HuH-7.5 (cell line): ENCODE measurements at places on chromosomes 5 and 9.

DNA sequence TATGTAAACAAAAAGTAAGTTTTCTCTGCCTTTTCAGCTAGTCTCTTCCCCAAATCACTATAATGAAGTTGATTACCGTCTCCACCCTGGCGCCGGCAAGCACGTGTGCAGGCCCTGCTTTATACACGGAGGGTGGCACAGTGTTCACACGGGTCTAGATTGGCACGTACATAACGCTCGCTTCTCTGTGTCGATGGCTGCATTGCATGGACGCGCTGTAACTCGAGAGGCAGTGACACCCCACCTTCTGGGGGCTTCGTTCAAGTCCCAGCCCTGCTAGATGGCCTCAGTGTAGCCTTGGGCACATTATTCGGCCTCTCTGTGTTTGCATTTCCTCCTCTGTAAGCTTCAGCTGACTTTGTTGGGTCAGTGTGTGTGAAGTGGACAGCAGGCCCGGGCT lies 223.9 kb downstream of the FANCC start:
- DNase-seq, result no peak

DNA sequence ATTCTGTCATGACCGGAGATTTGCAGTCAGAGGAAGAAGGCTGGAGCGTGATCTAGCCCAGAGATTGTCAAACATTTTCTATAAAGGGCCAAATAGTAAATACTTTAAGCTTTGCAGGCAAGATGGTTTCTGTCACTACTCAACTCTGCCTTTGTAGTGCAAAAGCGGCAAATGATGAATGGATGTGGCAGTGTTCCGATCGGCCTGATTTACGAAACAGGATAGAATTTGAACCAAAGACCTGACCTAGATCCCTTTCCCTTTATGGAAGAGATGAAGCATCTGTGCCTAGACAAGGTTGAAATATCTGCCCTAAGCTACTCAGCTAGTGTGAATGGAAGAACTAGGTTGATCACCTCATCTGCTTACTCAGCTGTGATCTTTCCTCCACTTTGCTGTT lies 209.5 kb downstream of the YTHDC2 start:
- DNase-seq, result no peak

DNA sequence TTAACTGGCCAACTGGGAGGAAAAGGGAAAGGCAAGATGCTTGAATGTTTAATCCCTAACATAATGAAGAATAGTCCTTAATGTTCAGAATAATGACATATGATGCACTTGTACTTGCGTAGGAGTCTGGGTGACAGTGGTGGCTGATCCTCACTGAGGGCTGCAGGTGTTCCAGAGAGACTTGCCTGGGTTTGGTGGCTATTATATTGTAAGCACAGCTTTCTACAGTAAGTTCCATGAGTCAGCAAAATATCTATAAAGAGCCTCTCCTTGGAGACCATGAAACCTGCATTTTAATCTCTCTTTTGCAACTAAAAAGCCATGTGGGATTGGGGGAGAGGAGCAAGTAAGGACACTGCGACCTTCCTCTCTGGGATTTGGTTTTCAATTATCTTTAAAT lies 1.9 kb upstream of the NPR2 start:
- no peak for DNase-seq

DNA sequence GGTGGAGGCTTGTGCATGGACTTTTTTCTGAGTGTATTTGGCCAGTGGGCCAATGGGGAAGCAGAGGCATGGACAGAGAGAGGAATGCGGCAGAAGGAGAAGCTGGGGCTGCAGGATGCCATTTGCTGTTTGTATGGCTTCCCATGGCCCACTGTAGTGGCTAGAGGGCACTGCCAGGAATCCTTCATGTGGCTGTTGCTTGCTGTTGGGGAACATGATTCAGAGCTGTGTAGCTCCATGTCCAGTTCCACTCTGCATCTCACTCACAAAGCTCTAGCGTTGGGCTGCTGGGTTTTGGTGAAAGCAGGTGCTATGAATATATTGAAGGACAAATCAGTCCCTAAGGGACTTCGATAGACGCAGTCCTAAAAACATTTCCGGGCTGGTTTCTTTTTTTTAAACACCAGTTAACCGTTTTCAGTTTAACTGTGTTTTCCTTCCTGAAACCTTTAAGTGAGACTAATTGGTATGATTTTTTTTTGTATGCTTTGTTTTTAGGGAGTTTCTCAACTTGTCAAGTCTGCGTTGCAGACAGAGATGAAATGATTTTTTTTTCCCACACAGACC lies 51.3 kb downstream of the SLC22A5 start:
- no peak for DNase-seq

DNA sequence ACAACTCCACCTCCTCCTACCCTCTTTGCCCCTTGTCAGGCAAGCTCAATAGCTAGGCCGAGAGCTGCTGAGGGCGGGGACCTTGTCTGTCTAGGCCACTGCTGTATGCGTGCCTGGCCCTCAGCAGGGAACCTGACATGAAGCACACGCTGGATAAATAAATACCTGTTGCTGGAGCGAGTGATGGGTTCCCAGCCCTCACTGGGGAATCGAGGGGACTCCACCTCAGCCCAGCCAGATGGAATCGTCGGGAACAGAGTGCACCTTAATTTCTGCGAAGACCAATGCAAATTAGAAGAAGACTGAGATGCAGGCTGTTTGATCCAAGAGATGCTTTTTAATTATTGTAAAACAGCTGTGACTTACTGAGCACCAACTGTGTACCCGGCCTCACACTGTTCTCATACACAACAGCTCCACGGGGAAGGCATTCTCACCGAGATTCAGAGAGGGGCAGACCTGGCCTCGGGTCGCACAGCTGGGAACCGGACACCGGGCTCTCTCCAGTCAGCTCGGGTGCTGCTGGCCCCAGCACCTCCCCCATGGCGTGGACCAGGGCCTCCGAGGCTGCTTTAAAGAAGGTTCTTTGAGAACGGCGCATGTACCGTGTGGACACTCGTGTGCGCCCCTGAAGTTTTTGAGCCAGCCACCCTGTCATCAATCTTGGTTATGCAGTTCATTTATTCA lies 109.7 kb upstream of the IER5L start:
- no peak for DNase-seq

- DNase-seq, result no peak
Observed at GRCh38 chr5:87400305-87400899, 12.3 kb downstream of the CCNH start.

GRCh38 chr5:130035388-130035787 lies 131.1 kb downstream of the CHSY3 start:
- DNase-seq, result no peak

GRCh38 chr9:17847908-17848307 lies 269.0 kb downstream of the SH3GL2 start:
- no peak for DNase-seq

DNA sequence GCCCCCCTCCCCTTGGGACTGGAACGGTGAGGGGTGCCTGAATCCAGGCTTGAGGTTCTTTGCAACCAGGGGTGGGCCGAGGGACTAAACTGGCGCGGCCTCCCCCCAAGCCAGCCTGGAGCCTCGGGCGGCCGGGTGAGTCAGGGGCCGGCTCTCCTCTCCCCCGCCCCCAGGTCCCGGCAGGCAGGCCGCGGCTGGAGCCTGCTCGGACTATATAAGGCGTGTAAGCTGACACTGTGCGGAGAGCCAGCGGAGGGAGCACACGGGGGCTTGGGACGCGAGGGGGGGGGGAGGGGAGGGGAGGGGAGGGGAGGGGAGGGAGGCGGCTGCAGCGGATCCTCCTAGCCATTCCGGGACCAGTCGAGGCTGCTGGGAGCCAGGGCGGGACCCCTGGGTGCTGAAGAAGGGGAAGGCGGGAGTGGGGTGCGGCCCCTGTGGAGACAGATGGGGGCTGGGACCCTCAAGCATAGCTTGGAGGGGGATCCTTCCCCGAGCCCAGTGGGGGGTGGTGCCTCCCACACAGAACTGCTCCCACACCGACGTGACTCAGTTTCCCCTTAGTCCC lies 595 bp downstream of the PDLIM7 start:
- peak; percentile 92 for DNase-seq

GRCh38 chr5:108297042-108297601 lies 84.8 kb downstream of the FBXL17 start:
- no peak for DNase-seq
